Brain pericyte (primary cell): ENCODE measurements at places on chromosomes 1 and 21.
A peak's percentile ranks its signal among the peaks of the same experiment; 100 is the strongest.

GRCh38 chr1:173222149-173223030 is 15.3 kb upstream of the TNFSF4 start:
- DNase-seq, result no peak

DNA sequence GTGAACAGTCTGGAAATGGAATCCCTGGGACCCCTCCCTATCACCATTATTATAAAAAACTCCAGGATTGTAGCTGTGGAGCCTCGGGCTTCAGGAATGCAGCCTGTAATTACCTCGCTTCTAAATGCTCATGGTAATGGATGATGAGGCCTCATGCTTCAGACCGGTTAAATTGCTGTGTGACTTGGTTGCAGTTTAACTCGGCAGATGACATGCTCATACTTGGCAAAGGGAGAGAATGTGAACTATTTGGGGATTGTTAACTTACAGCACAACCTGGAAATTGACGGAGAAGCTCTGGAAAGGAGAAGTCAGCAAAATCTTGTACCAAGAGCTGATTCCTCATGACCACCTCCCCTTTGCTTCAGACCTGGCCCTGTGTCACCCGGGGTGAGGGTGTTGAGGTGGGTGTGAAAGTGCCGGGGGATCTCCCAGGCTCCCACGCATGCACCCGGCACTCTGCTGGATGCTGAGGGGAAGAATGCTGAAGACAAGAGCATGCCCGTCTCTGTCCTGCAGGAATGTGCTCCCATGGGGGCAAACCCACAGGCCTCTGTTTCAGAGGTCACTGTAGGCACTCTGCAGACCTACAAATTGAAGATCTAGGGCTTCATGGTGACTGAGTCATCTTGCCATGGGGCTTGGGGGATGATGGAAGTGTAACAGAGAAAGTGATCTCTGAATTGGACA is 364.8 kb downstream of the RPS6KC1 start:
- DNase-seq, result no peak

DNA sequence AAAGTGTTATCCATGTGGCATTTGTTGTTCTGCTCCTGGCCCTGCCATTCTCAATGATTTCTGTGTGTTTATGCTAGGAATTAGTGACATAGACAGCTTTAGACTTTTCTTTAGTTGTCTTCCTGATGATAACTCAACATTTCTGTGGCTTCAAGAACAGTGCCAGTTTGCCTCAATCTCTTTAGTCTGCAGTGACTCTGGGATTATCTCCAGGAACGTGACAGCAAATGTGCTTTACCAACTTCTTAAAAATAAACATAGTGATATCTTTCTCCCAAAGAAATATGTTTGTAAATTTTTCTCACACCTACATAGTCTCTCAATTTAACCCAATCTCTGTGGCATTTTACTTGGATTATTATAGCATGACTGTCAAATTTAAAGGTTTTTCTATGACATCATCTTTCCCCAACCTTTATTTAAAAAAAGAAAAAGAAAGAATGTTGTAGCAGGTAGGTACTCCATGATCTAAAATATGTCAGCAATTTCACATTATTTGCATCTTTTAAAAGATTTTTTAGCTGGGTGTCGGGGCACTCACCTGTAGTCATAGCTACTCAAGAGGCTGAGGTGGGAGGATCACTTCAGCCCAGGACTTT is 24.6 kb downstream of the RNASEL start:
- no peak for DNase-seq

DNA sequence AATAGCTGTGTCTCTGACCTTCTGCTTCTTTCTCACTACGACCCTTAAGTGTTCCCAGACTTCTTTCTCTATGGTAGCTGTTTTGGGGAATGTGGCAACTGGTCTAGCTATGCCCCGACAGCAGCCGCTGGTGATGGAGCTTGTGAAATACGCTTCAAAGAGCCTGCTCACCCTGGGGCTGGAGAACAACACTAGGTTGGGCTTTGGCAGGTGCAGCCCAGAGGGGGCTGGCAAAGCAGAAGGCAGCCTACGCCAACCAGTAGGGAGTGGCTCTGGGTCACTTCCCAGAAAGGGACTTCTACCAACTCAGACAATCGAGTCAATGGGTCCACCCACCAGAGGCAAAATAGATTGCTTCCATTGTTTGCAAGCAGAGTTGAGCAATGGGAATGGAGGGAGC is 262.8 kb downstream of the LMO4 start:
- DNase-seq, result no peak

DNA sequence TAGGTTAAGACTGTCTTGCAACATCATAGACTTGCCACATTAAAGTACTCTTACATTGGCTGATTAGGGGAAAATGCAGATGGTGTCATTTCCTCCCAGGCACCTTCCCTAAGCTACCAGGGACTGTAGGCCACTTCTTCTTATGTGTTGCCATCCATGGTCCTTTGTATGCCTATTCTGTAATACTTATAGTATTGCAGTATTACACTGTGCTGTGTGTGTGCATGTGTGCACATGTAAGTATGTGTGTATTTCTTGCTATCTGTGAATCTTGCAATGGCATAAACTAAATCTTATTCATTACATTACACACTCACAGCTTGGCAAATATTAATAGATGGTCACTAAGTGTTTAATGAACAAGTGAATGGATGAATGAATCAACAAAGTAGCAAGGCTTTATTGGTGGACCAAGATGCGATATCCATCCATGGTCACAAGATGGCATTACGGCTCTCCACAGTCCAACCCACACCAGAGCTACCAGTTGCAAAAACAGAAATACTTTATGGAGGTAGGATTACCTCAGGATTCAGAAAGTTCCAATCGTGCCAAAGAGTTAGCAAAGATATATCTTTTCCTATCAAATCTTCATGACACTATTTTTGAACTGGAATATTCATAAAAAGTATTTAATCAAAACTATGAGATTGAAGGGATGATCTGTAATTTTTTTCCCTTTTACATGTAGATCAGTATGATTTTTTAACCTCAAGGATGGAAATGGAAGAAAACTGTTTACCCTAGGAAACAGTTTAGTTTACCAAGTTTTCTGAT is 160.2 kb downstream of the DENND1B start:
- no peak for DNase-seq

DNA sequence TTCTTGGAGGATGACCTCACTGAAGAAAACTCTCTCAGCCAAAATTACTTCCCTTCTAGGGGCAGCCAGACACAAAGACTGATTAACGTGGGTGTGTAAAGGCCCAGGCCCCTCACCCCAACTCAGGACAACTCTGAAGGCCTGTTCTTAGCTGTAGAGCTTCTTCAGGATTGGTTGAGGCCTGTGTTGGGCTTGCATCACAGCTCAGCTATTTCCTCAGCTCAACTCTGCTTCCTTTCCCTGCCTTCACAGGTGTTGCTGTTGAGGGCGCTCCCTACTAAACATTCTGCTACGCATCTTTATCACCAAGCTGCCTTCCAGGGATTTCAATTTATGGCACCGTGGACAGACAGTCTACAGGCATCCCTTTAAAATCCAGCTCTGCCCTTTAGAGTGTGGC is 36.8 kb downstream of the MAB21L3 start:
- DNase-seq, result no peak

DNA sequence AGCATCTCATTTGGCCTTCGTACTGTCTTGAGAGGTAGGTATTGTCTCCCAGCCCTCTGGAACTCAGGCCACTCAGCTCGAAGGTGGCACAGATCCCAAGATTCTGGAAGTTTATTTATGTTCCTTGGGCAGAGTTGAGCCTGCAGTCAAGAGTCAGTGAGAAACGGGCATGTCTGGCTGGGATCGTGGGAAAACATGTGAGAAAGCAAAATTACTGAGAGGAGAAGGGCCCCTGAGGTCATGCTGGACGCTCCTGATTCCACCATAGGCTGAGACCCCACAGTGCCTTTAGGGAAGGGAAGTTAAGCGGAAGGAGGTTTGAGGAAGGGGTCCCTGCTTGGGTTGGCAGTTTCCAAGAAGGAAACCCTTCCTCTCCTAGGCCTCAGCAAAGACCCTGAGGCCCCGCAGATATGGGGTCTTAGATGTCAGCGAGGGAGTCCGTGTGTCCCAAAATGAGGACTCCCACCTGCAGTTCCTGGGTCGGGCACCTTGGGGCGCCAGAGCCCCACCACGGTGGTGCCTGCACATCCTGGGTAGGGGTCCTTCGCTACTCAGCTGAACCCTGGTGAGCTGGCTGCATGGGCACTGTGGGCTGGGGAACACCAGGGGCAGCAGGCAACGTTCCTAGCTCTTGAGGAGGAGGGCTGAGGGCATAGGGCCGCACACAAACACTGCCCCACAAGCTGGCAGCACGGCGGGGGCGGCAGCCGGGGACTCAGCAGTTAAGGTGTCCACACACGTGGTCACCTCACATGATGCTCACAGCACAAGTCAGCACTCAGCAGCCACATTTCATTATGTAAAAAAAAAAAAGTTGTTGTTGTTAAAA is 12.3 kb upstream of the SEMA4A start:
- no peak for DNase-seq

GRCh38 chr1:118184739-118185083 is 317 bp downstream of the SPAG17 start:
- no peak for DNase-seq

DNA sequence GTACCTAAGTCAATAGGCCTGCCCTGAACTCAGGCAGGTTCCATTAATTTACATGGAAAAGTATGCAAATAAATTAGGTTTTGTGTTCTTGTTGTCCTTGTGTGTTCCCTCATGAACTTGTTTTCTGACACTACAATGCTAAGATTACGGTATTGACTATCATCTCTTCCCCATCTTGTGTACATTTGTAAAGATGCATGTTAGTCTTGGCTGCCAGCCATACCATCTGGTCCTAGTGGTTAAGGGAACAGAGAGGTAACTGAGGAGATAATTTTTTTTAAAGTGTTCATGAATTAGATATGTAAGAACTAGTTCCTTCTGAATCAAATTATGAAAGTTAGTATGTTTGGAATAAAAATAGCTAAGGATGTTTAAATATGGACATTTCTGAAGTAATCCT is 167.6 kb upstream of the ADAMTS5 start:
- DNase-seq, result peak; percentile 33

DNA sequence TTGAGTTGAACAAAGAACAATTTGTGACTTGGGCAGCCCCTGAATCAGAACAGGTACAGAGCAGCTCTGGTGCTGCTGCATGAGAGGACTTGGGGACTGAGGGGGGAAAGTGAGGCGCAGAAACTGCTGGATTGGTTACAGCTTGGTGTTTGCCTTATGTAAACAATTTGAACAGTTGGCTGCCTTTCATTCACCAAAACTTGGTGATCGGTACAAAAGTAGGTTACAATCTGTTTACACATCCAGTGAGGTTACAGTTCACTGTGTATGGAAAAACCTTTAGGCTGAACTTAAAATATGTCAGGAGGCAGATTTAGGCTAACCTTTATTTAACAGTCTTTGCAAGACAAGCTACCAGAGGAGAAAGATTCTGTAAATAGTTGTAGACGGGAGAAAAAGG is 28.6 kb upstream of the MTR start:
- no peak for DNase-seq

GRCh38 chr1:181538836-181539235 is 55.5 kb downstream of the CACNA1E start:
- DNase-seq, result no peak

DNA sequence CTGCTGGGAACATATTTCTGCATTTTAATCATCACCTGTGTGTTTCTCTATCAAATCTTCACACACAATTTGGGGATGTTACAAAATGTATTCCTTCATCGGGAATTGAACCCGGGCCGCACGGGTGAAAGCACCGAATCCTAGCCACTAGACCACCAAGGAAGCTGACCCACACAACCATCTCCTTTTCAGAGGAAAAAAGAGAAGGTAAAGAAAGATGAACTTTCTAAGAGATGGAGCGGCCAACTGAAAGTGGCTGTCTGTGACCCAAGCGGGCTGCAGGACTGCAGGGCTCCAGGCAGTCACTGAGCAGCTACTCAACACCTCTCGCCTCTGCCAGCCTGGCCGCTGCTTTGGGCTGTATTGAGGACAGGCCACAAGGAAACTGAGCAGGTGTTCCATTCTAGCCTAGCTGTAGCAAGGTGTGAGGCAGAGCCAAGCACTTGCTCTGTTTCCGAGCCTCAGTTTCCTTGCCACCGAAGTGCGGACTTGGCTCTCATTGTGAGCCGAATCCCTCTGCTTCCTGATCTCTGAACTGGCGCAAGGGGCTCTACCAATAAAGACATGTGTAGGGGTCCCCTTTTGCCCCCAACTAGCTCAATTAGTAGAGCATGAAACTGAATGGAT is 156.9 kb upstream of the NBPF11 start:
- DNase-seq, result no peak

DNA sequence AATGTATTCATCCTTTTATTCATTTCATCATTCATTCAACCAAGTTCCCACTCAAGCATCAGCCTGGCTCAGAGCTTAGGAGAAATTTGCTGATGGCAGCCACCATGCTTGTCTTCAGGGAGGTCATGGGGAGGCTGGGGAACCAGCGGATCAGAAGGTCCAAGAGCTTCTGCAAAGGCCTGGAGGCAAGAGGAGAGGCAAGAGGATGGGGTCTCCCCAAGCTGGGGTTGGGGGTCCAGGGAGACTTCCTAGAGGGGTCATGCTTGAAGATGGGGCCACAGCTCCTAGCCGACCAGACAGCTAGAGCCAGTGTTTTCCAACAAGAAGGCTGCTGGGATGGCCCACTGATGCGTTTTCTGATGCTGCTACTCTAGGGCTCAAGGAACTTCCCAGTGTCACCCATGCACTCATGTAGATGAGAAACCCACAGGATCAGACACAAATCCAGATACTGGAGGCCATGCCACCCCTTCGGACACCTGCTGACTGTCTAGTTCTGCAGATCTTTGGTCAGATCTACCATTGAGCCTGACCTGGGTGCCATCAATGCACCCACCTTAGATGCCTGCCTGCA is 315.2 kb downstream of the AJAP1 start:
- no peak for DNase-seq

GRCh38 chr1:14737561-14738094 is 139.1 kb downstream of the KAZN start:
- DNase-seq, result no peak

GRCh38 chr1:17239420-17239819 is 9.5 kb upstream of the PADI3 start:
- peak; percentile 80 for DNase-seq
